ENCODE measurements at places on chromosomes 5 and 9. TPM values are rescaled to one million over a fixed set of nuclear protein-coding genes. Genes with fewer than 3 reads are reported as not detected.

Gene FSTL4
- not detected for total RNA-seq

Gene PCDHA12
- total RNA-seq = not detected

Gene MLANA
- not detected for total RNA-seq

Gene PCDHGA6
- 0.07 TPM for total RNA-seq

Gene ZNF658
- 2.2 TPM for total RNA-seq

Gene NR2F1
- total RNA-seq = 36.3 TPM
